HCEC 1CT (cell line): ENCODE measurements at places on chromosomes 5 and 9.

GRCh38 chr5:157900644-157901043 lies 41.7 kb upstream of the CLINT1 start:
- DNase-seq = no peak

GRCh38 chr5:38258042-38258318 lies 379 bp upstream of the EGFLAM start:
- DNase-seq = no peak

DNA sequence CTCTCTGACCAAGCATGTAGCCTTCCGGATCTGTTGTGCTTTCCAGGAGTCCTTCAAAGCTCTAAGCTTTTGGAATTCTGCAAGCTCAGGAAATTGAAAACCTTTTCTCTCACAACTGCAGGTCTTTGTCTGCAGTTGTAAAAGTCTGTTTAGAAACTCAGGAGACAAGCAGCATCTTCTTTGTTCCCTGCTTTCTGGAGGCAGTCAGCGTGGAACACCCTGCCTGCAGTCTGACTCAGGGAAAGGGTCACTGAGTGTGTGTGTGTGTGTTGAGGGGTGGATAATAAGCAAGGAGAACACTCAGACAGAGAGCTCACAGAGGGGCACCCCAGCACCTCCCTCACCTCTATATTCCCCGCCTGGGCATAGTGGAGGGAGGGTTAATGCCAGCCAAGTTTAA lies 29.1 kb downstream of the KCNIP1 start:
- DNase-seq = no peak

GRCh38 chr9:120388003-120388855 lies 191.7 kb downstream of the CDK5RAP2 start:
- no peak for DNase-seq

GRCh38 chr9:113205861-113206260 lies 15.2 kb downstream of the FKBP15 start:
- DNase-seq = no peak
